ENCODE measurements at places on chromosomes 3 and 15. TPM values are rescaled to one million over a fixed set of nuclear protein-coding genes. Genes with fewer than 3 reads are reported as not detected.

GRCh38 chr3:45776301-45776595 is 20.1 kb downstream of the SLC6A20 start:
- no peak for DNase-seq

GRCh38 chr3:13866041-13866965 is 13.6 kb downstream of the WNT7A start:
- no peak for DNase-seq

- DNase-seq: no peak
These were observed 106.1 kb upstream of the FRMD4B start for GRCh38 chr3:69491975-69492374.

The SEMA7A gene
- 7.5 TPM for polyA plus RNA-seq

GRCh38 chr3:3016226-3016625 is 93.9 kb downstream of the IL5RA start:
- no peak for DNase-seq

The HRH1 gene
- 24.6 TPM for polyA plus RNA-seq

- DNase-seq: peak; percentile 21
These were observed 42.0 kb upstream of the ATP10A start for GRCh38 chr15:25905140-25905539.

GRCh38 chr3:127628788-127629466 is at the start of gene PODXL2:
Gene PODXL2, plus strand, starts transcription at chr3:127629185. Its CDS starts 35 bp downstream, at chr3:127629220.
- no peak for DNase-seq

The ATP2B2 gene
- 0.01 TPM for polyA plus RNA-seq

GRCh38 chr3:124256156-124256555 is 264.2 kb upstream of the ROPN1 start:
- DNase-seq: no peak

DNA sequence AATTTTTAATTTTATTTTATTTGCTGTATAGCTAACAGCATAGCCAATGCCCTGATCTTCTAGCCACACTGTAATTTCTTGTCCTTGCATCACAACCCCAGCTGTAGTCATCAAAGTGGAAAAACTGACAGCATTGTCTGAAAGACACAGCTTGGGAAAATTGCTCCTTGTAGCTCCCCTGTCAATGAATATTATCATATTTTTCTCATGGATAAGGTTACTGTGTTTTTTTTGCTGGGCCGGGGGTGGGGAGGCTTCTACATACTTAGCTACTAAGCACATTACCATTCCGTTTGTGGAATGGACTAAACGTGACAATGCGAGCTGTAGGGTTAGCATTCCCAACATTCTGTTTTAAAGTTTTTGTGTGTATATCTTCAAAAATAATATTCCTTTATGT is 381.3 kb downstream of the TIGIT start:
- no peak for DNase-seq

- DNase-seq: no peak
These were observed 17.3 kb downstream of the CCDC54 start for GRCh38 chr3:107394502-107394901.

DNA sequence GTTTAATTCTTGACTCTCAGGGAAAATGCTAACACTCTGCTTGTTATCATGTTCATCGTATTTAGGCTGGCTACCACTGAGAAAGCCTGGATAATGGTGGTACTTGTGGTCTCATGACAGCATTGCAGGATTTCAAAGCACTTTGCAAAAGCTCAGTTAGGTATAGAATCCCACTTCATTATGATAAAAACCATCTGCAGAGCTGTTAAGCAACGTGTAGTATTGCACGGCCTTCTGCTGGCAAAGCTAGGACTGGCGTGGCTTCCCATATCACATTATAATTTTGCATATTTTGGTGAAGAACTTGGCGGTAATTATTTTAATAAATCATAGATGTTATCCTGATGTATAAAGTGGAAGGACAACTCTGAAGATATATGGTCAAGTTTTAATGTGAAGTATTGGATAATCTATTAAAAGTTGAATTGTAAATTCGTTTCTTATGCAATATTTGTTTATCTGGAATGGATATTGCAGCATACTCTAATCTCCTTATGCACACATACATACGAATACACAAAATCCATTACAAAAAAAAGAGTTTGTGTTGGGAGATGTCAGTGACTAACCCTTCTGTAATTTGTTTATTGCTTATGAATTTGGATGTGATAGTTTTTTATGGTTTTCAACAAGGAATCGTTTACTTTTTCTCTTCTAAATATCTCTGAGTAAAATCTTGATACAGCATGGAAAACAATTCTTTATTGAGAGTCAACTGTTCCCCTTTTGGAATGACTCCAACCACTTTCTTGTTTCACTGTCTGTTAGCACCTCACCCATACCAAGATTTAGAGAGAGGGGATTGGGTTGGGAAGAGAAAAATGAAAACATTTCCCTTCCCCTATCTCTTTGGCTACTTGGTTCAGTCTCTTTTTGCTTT is 9.2 kb downstream of the RAB8B start:
- no peak for DNase-seq

GRCh38 chr3:89795506-89795905 is 688.1 kb downstream of the EPHA3 start:
- no peak for DNase-seq

The RBP2 gene
- polyA plus RNA-seq: not detected

The LACTB gene
- 51.1 TPM for polyA plus RNA-seq

The SLC35G2 gene
- polyA plus RNA-seq: 13.3 TPM

DNA sequence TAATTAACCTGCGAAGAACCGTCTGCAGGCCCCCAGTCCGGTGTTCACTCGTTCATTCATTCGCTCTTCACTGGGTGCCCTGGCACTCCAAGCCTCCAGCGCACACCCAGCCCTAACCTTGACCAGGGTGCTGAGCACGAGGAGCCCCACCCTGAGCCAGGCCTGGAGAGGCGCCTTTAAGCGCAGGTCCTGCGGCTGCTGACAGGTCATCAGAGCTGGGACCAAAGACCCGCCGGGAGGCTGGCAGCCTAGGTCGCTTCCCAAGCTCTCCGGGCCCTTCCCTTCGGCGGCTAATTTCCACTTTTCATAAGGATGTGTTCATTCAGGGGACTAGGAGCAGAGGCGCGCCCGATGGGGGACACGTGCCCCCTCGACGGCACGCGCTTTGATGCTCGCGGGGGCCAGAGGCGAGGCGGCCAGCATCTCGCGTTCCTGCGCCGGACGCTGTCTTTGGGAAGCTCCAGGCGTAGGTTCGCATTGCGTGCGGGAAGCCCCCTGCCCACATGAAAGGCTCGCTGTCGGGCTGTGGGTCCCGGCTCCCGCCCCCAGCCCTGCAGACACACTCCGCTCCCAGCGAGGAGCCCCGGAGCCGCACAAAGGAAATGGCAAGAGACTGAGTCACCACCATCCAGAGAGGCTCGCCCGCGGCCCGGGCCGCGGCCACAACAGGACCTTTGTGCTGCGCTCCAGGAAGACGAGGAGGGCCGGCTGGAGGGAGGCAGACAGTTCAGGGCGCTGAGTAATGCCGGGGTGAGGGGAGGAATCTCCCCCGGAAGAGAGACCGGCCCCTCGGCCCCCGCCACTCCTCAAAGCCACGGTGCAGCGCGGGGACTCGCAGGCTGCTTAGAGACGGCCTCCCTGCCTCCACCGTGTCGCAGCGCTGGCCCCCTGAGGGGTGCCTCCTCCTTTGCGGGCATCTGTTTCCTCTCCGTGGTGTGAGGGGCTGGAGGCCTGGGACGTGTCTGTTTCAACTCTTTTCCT is 266.4 kb upstream of the HES1 start:
- peak; percentile 59 for DNase-seq

GRCh38 chr3:157257101-157257500 is 97.2 kb upstream of the CCNL1 start:
- DNase-seq: no peak

- DNase-seq: no peak
These were observed 167.2 kb downstream of the SPATA16 start for GRCh38 chr3:172973799-172974198.

GRCh38 chr3:127015282-127016042 is 32.5 kb downstream of the PLXNA1 start:
- no peak for DNase-seq

DNA sequence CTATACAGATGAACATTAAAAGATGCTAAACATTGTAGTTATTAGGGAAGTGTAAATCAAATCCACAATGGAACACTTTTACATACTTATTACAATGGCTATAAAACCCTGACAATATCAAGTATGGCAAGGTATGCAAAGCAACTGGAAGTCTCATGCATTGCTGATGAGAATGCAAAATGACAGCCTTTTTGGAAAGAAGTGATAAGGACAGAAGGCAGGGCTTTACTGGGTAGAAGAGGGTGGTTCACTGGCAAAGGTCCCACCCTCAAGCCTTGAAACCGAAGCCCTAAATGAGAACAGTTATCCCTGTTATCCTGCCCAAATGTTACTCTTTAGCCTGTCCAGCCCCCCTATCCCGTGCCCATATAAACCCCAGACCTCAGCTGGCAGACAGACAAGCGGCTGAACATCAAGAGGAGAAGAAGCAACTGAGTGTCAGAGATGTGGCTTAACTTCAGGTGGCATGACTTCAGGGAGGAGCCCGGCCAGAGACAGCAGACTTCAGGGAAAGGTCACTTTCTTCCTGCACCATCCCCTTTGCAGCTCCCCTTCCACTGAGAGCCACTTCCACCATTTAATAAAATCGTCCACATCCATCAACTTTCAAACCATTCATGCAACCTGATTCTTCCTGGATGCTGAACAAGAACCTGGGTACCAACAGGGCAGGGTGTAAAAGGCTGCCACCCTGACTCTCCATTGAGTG is 732 bp upstream of the GCSAM start:
- no peak for DNase-seq

DNA sequence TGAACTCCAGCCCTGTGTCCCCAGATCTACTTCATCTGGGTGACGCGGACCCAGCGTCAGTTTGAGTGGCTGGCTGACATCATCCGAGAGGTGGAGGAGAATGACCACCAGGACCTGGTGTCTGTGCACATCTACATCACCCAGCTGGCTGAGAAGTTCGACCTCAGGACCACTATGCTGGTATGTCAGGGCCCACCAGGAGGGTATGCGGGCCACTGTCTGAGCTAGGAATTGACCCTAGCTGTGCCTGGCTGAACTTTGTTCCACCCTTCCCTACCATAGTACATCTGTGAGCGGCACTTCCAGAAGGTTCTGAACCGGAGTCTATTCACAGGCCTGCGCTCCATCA is 24.3 kb downstream of the SHF start:
- DNase-seq: no peak

- DNase-seq: no peak
These were observed 631.8 kb downstream of the SQOR start for GRCh38 chr15:46266661-46267060.

The CCR3 gene
- polyA plus RNA-seq: not detected

DNA sequence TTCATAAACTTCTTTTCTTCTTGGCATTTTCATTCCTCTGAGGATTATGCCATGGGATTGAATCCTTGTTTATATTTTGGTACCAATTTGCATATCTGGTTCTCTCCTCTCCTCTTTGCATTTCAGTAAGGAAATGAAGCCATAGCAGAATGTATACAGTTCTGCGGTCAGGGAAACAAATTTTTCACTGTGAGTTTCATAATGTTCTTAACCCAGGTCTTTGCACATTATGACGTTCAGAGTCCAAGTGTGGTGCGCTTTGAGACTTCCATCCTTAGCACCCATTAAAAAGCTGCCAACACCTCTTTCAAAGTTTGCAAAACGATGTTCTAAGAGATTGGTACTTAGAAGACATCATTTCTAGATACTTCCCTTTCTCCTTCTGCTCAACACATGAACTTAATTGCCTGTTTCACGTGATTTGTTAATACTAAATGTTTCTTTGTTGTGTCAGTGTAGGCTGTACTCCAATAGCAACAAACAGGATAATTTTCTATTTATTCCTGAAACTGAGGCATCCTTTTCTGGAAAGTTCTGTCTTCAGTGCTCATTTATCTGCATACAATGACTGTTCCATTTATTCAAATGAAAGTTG is 953.1 kb upstream of the NR2F2 start:
- DNase-seq: peak; percentile 38

DNA sequence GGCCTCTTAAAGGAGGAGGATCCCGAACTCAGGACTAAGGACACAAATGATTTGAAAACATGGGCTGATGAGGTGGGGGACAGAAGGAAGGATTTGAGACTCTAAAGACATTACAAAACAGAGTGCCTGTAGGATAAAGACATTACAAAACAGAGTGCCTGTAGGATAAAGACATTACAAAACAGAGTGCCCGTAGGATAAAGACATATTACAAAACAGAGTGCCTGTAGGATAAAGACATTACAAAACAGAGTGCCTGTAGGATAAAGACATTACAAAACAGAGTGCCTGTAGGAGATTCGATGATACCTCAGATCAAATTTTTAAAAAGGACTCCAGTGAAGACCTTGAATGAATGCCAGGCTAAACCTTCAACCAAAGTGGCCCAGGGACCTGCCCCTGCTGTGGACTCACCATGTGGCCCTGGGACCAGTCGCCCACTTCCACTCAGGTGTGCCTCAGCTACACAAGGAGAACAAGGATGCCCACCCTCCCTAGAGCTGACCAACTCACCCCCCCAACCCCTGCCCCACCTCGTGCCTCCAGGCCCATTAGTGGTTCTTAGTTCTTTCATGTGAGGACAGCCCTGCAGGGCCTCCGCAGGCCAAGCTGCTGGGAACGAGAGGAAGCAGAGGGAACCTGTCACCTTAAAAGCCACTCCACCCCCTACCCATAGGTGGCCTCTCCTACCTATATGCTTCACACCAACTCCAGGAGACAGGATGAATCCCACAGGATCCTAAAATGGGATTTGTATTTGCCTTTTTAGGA is 59.8 kb downstream of the SH3BP5 start:
- DNase-seq: no peak

The ALS2CL gene
- 1.0 TPM for polyA plus RNA-seq

DNA sequence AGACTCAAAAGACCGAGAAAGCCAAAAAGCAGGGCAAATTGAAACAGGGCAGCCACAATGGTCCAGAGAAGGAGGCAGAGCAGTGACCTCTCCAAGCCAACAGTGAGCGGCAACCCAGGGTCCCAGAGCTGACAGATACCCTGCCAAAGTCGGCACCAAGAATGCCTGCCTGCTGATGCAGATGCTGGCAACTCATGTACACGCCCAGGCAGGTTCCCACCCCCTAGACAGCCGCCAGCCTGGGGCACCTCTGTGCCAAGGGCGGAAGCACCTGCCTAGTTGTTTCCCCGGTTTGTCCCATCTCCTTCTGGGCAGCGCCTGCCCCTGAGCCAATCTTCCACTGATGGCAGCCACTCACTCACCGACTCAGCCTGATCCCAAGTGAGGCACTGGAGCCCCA is 22.1 kb downstream of the KLHL25 start:
- DNase-seq: no peak

The MUC13 gene
- polyA plus RNA-seq: not detected

- no peak for DNase-seq
These were observed 5.2 kb downstream of the SIAH2 start for GRCh38 chr3:150757768-150758167.

DNA sequence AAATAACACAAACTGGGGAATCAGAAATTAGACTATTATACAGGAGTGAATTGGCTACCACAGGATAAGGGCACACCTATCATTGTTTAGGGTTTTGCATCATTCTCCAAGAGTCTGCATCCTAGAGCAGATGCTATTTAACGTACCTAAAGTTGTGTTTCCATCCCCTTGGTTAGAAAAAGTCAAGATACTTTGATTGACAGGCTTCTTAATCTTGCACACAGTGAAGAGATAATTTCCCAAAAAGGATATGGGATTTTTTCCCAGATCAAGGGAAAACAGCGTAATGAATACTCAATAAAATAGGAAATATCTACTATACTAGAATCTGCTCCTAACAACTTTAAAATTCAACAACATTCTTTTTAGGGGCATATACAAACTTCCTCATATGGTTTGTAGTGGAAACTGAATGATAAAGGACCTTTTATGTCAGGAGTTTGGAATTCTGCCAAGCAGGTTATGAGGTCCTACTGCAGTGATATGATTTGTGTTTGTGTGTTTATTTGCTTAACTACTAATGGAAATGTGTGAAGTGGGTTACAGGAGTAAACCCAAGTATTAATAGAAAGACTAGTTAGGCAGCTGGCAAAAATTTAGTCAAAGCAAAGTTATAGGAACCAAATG is 124.1 kb upstream of the MME start:
- DNase-seq: no peak

All from AG04450 (cell line).